ENCODE measurements at places on chromosomes 5 and 9.
A peak's percentile ranks its signal among the peaks of the same experiment; 100 is the strongest.

DNA sequence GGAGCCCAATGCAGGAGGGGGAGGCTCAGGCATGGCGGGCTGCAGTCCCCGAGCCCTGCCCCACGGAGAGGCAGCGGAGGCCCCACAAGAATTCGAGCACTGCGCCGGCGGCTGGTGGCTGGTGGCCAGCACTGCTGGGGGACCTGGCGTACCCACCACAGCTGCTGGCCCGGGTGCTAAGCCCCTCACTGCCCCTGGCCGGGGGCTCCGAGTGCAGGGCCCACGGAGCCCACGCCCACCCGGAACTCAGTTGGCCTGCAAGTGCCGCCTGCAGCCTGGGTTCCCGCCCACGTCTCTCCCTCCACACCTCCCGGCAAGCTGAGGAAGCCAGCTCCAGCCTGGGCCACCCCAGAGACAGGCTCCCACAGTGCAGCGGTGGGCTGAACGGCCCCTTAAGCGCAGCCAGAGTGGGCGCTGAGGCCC, 780.3 kb downstream of the DTWD2 start:
- DNase-seq = no peak

GRCh38 chr5:38045446-38045845, 205.6 kb upstream of the GDNF start:
- no peak for DNase-seq

GRCh38 chr5:16981700-16982099, 45.6 kb upstream of the MYO10 start:
- no peak for DNase-seq

GRCh38 chr5:125746917-125747316, 676.3 kb upstream of the GRAMD2B start:
- DNase-seq = no peak

DNA sequence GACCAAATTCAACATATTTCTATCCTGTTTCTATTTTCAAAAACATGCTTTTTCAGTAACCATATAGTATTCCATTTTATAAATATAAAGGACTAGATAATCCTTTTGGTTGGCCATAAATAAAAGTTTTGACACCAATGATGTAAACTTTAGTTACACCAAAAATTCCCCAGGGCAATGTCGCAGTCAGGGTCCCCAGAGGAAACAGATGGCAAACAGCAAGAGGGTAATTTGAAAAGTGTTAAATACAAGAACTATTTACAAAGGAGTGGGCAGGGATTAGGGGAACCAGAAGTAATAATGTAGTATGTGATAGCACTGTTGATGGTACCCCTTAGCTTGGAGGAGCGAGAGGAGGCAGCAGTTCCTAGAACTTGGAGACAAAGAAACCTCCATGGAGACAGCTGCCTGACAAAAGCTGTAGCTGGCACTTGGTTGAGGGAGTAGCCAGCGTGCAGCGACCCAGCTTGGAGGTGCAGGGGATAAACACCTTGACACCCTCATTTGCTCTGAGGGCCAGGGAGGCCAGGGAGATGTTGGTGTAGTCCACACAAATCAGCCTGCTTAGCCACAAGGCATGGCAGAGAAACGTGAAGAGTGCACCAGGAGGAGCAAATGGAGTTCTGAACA, 18.3 kb upstream of the MSANTD3 start:
- no peak for DNase-seq

GRCh38 chr5:141199359-141200235, at the start of gene PCDHB11:
Gene PCDHB11 (plus strand): TSS chr5:141199627. CDS start chr5:141199775, 148 bp downstream.
- no peak for DNase-seq

DNA sequence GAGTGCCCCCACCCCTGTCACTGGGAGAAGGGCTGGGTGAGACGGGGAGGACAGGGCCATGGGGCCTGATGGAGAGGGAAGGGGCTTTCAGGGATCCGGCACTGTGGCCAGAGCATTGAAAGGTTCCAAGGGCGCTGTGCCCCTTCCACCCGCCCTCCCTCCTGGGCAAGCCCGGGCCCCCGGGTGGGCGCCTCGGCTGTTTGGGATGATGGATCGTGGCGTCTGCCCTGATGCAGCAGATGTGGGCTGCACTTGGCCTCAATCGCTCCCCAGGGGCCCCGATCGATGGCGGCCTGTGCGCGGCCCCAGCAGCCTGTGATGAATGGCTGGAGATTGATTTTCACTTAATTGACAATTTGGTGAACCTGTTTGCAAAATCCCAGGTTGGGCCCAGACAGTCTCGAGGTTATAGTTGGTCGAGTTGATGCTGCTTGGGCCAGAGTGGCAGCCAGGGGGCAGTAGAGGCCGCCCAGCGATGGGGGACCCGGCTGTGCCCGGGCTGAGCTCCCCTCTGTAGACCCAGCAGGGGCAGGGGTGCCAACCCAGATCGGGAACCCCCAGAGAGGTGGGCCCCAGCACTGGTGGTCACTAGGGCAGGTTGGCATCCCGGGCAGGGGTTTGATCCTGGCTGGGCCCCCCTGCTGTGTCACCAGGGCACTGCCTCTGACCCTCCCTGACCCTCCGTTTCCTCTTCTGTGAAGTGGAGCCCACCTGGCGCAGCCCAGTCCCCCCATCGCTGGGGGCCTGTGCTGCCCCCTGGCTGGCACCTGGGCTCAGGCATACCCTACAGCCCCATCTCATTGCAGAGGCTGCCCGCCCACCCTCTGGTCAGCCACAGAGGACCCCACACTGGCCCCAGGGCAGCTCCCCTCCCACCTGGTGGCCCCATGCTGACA, 34.7 kb downstream of the LHX3 start:
- no peak for DNase-seq

- no peak for DNase-seq
Measured at GRCh38 chr5:3996707-3997336, 401.2 kb downstream of the IRX1 start.

DNA sequence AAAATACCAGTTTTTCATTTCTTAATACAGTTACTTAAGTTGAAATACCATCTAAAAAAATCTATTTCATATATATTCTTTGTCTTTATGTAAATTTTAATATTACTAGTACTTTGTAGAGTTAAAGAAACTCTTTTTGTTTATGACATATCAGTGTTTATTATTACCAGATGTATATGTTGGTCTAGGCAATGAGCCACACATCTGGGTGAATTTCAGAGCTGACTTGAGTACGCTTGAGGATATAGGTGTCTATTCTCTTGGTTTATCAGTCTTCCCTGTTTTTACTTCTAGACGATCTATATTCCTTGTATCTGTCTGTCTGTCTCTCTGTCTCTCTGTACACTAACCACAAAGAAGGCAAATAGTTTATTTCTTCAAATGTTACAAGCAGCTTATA, 2.9 kb downstream of the SMAD5 start:
- peak; percentile 33 for DNase-seq

DNA sequence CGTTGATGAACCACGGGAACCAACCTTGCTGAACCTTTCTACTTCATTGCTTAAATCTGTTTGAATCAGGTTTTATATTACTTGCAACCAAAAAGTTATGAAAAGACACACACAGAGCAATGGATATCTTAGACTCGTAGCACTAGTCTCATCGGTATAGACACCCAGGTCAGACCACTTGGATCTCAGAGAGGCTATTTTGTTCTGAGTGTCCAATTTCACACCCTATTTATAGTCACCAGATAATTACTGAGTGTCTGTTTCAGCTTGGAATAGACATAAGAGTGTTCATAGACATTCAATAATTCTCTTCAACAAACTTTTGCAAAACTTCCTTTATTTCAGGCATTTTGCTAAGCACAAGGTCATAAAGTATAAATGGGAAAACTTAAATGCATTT, 145.4 kb upstream of the EGFLAM start:
- no peak for DNase-seq
